SK-N-MC (cell line): ENCODE measurements at places on chromosomes 3 and 15.

DNA sequence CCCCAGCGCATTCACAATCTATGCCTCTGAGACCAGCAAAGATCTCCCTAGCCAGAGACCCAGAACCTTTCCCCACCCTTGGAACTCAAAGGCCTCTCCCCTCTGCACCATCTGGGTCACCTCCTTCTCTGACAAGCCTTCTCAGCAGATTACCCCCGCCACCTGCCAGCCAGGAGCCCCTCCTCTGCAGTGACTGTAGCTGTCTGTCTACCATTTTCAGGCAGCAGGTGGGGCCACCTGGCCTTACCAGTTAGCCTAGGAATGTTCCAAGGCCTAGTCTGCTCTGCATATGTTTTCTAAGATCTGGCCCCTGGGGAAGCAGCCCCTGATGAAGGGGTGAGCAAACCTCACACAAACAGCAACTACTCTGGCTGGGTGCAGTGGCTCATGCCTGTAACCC lies 2.4 kb downstream of the MYLK start:
- no peak for DNase-seq

GRCh38 chr3:156518726-156519125 lies 36.2 kb downstream of the SSR3 start:
- no peak for DNase-seq

GRCh38 chr3:193553586-193553985 lies 1.1 kb downstream of the ATP13A4 start:
- no peak for DNase-seq

DNA sequence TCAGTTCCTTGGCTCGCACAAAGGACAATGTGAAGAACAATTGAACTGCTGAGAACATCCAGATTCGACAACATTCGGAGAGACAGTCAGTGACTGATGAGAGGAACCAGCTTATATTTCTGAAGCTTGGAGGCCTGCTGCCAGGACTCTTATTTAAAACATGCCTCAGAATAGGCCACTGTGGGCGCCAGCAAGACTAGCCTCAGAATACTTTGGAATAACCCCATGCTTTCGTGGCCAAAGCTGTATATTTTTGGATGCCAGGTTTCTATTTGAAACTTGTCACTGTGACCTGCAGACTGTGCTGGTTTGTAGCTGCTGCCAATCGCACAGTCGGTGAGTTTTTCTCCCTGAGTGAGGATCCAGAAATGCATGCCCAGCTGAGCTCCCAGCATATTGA lies 129.9 kb upstream of the UBE3A start:
- no peak for DNase-seq

- DNase-seq = no peak
Measured at GRCh38 chr15:77670558-77671361, 38.0 kb upstream of the LINGO1 start.

DNA sequence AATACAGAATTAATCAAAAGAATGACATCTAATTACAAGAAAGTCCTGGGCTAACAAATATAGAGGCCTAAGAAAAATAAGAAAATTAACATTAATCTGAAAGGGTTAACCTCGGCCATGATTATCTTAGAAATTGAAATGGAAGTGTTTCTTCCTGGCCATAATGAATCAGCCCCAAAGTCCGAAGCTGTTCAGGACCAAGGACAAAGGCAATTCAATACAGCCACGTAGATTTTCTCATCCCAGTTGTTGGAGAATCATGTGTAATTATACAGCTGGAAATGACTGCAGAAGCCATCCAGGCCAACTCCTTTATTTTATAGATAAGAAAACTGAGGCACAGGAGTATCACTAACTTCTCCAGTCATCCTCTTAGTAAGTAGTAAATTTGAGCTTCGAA lies 38.0 kb upstream of the GBE1 start:
- DNase-seq = no peak

- DNase-seq = no peak
Measured at GRCh38 chr3:141981084-141981483, 104.6 kb downstream of the ATP1B3 start.

DNA sequence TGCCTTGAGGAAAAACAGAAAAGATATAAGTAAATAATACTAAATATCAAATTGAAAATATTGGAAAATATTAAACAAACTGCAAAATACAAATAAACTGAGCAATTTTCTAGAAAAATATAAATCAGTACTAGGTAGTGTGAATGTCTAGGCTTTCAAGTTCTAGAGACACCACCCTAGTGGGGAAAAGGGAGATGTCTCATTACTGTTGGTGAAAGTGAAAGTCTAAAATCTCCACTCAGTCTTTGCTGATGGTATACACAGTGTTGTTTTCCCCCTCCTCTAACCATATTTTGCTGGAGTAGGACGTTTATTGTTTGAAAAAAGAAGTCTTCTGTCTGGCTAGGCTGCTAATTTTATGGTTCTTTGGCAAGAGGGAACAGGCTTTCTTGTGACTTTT lies 1368.9 kb downstream of the OTOL1 start:
- DNase-seq = no peak

- no peak for DNase-seq
Measured at GRCh38 chr3:12817343-12817710, 20.8 kb downstream of the CAND2 start.

- no peak for DNase-seq
Measured at GRCh38 chr3:89113893-89114840, 6.7 kb downstream of the EPHA3 start.

DNA sequence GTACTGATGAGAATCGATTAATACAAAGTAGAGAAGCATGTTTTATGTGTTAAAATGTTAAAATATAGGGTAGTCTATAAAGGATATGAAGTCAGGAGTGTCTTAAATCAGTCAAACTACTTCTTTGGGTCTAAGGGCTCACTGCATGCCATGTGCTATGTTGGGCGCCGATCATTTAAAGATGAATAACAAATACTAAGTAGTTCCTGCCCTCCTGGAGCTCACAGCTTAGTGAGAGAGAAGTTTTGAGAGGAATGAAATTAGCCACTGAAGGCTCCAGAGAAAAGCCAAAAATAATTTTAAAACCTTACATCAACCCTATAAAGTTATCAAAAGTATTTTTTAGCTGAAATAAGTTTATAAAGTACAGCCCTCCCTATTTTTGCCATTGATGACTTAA lies 44.5 kb downstream of the BLM start:
- no peak for DNase-seq

DNA sequence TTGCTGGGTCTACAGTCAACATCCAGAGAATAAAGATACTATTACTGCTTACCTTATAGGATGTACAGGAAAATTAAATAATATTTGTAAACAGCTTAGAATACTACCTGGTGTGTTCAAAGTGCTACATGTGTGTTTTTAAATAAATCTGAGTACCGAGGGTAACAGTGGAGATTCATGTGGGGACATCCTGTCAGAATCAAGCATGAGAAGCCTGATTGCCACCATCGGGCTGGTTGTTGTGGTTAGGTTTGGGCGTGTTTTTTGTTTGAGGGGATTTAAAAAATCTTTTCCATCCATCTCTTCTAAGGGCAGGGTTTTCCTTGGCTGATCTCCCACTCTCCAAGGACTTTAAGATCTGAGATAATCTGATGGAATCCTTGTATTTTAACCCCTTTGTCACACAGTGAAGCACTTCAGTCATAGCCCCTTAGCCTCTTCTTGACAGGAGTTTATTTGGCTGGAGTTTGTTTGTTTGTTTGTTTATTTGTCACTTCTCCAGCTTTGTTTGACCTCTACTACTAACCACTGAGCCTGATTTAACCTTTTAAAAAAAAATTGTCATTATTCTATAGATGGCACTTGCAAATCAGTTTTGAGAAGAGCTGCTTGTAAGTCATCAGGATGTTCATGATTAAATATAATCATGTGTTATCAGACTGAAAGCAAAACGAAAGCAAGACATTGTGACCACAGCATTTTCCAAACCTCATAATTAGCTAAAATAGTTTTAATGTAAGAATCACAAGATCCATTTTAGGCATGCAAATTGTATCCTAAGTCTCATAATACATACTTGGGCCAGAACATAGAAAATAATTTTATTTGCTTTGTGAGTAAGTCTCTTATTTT lies 72.8 kb upstream of the RARB start:
- DNase-seq = no peak

DNA sequence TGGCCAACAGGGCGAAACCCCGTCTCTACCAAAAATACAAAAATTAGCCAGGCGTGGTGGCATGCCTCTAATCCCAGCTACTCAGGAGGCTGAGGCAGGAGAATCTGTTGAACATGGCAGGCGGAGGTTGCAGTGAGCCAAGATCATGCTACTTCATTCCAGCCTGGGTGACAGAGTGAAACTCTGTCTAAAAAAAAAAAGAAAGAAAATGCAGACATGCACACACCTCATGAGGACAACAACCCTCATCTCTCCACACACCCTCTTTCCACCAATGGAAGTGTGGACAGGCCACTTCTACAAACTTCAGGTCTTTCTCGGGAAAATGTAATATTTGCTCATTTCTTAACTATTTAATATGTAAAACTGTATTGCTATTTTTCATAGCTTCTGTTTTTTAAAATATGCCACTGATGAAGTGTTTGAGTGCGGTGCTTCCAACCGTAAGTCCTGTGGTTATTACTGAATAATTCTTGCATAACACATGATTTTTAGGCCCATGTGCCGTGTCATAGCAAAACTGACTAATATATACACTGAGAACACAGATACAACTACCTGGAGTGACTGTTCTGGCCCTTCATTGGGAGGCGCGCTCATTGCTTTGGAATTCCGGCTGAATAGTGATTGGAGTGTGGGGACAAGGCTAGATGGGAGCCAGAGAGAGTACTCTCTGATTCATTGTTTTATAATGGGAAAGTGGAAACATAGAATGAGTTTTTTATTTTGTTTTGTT lies 23.1 kb downstream of the LRRC31 start:
- DNase-seq = no peak

- no peak for DNase-seq
Measured at GRCh38 chr3:164879201-164879600, 199.1 kb downstream of the SI start.

DNA sequence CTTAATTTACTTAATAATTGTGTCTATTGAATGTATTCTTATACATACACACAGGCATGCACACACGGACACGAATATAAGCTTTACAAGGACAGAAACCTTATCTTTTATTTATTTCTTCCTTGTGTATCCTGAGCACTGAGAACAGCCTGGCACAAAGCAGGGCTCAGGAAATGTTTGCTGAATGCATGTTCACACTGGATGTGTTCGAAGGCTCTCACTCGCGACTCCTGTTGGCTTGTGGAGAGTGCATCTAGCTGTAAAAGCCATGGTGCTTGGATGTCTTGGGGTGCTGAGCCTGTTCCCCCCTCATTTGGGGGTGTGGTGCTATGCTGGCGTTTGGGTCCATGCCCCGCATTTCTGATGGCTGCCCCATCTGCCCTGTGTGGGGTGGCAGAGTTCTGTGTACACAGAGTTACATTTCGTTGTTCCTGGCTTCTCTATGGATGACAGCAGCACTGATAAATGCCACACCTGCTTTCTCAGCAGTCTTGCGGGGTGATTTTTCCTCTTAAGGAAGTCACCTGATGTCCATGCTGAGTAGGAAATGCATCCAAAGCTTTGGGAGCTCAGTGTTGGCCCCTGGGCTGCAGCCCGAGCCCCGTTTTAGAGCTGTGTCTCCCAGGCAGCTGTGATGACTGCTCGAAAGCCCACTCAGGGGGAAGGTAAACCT lies 148.5 kb downstream of the IGF1R start:
- DNase-seq = no peak

- no peak for DNase-seq
Measured at GRCh38 chr3:134057006-134057653, 27.4 kb upstream of the SLCO2A1 start.

- DNase-seq = no peak
Measured at GRCh38 chr3:168988853-168989252, 674.7 kb downstream of the MECOM start.

DNA sequence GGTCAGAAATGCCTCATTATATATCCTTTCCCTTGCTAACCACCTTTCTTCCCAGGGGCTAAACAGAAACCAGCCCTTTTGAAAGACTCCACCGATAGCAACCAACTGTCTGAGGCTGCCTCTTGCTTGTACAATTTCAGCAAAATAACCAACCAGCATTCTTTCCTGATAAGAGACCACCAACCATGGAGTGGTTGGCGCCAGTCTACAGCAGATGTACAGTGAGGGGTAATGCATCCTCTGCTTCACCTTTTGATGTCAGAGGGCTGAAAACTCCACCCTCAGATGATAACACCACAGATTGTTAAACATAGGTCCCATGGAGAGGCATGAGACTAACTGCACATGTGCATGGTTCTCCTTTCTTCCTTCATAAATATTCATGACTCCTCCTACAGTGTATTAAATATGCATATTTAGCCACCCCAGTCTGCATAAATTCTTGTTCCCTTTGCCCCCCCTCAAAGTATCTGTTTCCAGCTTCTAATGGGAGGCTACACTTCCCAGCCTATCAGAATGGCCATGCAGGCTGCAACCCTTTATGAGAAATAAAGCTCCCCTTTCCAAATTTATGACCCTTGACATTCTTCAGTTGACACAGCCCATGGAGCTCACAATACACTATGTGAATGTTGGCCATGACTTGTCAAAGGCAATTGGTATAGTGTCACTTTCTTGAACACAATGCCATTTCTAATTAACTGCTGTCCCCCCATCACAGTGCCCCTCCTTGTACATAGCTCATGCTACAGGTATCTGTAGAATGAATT lies 48.3 kb downstream of the GABRB3 start:
- no peak for DNase-seq

DNA sequence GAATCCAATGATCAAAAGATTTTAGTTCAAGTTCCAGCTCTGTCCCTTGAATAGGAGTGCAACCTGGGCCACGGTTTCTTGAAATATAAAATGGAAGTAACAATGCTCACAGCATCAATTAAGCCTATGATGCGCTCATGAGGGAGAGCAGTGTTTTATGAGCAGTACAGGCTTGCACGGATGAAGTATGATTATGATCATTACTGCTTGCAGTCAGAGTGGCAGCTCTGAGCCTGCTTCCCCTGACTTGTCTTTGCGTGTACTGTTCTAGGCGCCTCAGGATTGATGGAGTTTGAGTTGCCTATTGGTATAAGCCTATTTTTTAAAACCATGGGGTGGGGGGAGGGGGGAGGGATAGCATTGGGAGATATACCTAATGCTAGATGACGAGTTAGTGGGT lies 37.0 kb downstream of the ITGB5 start:
- no peak for DNase-seq

DNA sequence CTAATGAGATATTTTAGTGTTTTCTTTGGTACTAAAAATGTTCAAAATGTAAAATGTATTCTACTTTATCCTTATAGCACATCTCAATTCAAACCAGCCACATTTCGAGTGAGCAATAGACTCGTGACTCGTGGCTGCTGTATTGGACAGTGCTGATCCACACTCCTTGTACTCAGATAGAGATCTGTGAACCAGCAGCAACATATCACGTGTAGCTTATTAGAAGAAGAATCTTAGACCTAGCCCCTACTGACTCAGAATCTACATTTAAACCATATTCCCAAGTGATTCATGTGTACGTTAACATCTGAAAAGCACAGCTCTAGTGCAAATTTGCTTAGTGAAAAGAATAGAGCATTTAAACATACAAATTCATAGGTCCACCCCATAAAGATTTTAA lies 130.9 kb downstream of the IL1RAP start:
- DNase-seq = no peak

GRCh38 chr3:63046580-63046979 lies 171.4 kb upstream of the CADPS start:
- no peak for DNase-seq
